ENCODE measurements at places on chromosomes 12 and 14.

DNA sequence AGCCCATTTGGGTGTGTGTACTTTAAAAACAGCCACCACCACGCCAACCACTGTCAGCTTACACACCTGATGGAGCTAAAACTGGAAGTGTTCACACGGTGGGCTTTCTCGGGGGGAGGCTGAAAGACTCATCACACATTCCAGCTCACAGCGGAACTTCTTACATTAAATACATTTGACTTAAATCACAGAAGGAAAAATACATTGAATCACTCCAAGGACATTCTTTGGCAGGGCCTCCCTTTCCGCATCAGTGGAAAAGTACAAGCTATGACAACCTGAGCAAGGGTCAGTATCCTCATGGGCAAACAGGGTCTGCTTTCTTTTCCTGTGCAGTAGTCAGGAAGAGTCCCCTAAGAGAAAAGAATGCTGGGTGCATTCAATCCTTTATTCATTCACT lies 31.0 kb upstream of the TC2N start:
- no peak for DNase-seq

GRCh38 chr12:45235087-45236025 lies 19.5 kb downstream of the ANO6 start:
- no peak for DNase-seq

DNA sequence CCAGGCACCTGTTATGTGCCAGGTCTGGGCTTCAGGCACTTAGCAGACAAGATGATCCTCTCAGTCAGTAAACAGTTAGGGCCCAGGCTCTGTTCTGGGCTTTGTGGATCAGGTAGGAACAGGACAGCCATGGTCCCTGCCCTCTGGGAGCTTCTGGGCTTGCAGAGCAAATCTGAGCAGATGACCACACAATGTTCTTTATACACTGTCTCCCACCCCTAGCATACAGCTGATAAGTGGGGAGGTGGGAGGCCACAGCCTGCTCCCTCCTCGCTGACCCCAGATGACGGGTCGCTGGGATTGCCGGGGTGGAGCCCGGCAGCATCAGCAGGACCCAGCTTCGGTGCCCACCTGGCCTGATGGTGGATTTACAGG lies 53.1 kb upstream of the RIN3 start:
- DNase-seq, result no peak

DNA sequence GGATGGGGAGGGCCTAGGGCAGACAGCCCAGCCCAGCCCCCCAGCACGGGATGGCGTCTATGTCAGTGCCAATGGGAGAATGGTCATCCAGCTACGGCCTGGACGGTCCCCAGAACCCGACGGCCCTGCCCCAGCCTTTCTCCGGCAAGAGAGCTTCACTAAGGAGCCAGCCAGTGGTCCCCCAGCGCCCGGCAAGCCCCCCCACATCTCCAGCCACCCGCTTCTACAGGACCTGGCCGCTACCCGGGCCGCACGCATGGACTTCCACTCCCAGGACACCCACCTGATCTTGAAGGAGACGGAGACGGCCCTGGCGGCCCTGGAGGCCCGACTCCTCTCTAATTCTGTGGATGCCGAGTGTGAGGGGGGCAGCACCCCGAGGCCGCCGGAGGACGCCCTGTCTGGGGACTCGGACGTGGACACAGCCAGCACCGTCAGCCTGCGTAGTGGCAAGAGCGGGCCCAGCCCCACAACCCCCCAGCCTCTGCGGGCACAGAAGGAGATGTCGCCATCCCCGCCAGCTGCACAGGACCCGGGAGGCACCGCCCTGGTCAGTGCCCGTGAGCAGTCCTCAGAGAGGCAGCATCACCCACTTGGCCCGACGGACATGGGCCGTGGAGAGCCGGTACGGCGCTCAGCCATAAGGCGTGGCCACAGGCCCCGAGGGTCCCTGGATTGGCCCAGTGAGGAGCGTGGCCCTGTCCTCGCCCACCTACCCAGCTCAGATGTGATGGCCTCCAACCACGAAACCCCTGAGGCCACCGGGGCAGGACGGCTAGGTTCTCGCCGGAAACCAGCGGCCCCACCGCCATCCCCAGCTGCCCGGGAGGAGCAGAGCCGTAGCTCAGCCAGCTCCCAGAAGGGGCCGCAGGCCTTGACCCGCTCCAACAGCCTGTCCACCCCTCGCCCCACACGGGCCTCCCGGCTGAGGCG lies 21.9 kb downstream of the CEP170B start:
- DNase-seq, result no peak

GRCh38 chr12:96323906-96324305 lies 76.3 kb downstream of the CDK17 start:
- DNase-seq, result no peak

DNA sequence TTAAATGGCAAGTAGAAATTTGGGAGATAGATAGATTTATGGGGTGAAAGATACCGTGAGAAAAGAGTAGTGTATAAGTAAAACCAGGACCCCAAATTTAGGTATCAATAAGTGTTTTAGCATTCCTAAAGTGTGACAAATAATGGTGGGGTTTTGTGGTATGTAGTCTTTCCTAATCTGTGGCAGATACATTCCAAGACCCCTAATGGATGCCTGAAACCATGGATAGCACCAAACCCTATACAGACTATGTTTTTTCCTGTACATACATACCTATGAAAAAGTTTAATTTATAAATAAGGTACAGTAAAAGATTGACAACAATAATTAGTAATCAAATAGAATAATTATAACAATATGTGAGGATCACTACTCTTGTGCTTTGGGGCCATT lies 14.4 kb upstream of the TCP11L2 start:
- DNase-seq, result no peak

DNA sequence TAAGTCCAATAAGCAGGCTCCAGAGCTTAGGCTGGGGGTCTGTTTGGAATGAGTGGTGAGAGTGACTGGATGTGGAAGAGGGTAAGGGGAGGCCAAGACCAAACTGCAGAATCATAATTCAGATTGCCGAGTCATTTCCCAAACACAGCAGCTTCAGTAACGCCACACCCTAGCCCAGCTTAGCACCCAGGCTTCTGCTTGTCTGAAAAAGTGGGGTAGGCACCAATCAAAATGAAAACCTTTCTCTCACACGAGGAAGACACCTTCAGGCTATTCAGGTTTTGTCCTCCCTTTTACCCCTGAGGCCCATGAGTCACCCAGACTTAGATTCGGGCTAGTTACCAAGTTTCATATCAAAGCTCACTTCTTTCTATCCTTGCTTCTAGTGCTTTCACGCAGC lies 306.1 kb downstream of the DAD1 start:
- no peak for DNase-seq

DNA sequence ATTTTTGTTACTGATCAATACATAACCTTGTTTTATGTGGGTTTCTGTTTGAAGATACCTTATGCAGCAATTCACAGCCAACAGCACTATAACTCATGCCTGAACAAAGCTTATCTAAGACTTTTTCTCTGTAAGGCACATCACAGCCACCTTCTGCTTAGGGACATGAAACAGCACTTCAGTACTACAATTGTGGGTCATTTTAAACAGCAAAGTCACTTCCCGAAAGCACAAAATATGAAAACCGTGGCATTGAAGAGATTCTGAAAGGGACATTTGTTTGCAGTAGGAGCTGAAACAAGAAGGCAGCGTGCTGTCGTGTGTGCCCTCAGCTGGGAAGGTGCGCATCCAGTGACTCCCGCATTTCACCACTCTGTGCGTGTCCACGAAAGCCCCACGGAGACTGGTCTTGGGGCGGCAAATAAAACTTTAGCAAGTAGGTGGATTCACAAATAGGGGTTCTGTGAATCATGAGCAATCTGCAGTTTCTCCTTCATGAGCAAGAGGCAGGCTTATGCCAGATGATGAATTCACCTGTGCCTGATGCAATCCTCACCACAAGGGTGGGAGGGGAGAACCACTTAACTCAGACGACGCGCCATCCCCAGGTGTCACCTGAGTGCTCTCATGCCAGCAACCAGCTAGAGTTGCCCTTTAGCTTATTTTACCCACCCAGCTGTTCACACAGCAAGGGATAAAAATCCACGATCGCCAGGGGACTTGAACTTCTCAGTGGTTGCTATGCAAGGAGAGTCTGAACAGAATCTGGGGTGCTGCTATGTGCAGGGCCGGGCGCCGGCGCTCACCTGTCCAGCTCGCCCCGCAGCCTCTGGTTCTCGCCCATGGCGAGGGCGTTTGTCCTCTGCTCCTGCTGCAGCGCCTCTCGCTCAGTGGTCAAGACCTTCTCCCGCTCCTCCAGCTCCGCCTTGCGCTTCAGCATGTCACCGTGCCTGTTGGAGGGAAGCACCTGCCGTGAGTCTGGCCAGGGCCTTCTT lies 54.9 kb upstream of the GPR68 start:
- no peak for DNase-seq

GRCh38 chr12:1842183-1842904 lies 22.0 kb downstream of the LRTM2 start:
- no peak for DNase-seq

DNA sequence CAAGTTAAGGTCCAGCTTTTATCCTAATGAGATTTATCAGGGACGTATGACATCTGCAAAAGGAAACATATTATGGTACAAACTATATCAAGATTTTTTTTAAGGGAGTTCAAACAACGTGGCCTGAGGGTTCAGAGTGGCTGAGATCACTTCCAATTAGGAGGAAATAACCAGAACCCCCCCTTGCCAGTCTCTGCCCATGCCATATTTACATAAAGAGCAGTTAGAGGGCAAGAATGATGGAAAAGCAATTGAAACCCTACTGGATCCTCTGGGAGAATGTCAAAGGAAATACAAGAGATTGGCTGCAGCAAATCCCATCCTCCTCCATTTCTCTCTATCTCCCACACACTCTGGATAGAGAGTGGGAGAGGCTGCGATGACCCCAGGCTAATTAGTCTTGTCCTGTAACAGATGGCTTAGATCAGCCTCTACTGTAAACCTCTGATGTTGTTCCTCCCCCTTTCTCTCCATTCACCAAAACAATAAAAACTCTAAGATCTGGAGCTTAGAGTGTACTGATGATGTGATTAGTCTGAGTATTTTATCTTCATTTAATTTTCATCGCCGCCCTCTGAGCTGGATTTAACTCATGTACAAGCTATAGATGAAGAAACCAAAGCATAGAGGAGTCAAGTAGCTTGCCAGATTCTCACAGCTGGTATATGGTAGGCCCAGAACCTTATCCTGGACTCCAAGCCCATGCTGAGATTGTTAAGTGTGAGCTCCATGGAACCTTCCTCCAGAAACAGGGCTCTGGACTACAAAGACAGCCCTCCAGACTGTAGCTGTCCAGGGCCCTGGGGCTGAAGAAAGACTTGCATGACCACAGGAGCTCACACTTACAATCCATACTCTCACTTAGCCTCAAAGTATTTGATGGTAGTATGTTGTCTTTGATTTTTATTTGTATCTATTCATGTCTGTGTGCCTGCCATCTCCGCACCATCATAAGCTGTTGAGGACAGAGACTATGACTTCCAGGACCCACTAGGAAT lies 54.1 kb upstream of the GNG2 start:
- no peak for DNase-seq

DNA sequence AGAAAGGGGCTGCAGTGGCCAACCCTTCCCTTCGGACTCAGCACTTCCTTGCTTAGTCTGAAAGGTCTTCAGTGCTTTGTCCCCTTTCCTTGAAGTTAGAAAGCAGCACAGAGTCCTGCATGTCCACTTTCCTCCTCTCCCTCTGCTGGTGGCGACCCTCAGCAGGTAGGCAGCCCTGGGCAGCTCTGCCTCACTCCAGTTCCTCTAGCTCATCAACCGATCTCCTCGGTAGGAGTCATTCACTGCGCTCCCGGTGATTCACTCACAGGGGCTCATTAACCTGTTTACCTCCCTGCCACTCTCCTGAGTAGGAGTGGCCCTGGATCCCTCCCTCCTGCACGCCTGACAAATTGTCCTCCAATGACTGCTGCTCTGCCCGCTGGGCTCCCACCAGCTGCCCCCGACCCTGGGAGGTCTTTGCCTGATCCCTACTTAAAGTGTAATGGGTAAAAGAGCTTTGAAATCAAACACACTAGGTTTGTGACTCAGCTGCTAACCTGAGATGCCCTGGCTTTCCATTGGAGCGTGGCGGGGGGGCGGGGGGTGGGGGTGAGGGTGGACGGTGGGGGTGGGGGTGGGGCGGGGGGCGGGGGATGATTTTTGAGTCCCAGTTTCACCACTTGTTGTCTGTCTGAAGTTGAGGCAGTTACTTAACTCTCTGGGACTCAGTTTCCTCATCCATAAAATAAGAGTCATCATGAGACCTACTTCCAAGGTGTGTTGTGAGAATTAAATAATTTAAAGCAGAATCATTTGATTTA lies 4.2 kb downstream of the SCNN1A start:
- no peak for DNase-seq

DNA sequence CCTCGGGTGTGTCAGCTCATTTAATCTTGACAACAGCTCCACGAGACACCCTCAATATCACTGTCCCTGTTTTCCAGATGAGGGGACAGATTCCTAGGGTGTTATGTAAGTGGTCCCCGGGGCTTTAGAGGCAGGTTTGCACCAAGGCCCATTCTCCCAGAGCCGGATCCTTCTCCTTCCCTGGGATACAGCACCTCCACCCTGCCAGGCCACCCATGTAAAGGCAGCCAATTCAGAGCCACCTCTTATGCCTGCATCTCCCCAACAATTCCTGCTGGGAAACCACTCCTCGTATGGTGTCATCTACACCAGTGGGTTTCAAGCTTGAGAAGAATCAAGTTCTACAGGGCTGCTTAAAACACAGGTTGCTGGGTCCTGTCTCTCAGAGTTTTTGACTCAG lies 4.1 kb upstream of the CYP46A1 start:
- no peak for DNase-seq

GRCh38 chr12:20339060-20339459 lies 29.3 kb upstream of the PDE3A start:
- DNase-seq, result no peak

DNA sequence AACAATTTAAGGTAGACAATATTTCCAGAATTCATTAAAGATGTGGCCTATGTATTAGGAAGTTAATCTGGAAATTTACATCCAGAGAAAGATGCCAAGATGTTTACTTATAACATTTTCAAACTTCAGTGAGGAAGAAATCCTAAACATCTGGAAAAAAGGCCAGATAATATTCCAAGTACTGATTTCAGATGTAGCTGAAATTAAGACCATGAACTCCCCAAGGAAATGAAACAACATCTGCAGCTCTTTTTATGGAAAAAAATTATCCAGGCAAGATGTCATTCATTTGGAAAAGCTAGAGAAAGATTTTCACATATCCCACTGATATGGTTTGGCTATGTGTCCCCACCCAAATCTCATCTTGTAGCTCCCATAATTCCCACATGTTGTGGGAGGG lies 35.0 kb downstream of the GNG2 start:
- DNase-seq, result no peak

DNA sequence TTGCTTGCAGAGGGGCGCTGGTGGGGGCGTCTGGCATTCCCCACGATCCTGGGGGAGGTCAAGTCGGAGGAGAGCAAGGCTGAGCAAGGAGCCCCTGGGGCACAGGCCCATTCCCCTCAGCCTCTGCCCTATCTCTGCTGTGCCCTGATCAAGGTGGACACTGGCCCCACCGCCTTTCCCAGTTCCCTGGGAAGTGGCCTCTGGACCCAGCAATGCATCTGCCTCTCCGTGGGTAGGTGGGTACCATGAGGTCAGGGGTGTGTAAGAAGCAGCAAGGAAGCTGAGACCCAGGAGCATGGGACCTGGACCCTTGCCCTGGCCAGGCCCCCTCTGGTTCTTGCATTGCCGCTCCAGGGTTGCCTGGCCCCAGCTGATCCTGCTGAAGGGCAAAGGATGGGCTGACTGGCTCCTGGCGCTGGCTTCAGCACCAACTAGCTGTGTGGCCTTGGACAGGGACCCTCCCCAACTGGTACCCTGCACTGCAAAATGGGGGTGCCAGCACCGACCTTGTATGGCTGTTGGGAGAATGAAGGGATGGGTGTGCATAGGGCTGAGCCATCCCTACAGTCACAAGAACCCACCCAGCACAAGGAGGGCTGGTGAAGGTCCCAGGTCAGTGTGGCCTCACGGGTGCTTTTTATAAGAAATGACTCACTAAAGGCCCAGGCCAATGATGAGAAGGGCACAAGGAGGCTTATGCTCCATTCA lies 19.6 kb downstream of the SLC25A29 start:
- no peak for DNase-seq
